ENCODE measurements at places on chromosomes 16 and 17.

DNA sequence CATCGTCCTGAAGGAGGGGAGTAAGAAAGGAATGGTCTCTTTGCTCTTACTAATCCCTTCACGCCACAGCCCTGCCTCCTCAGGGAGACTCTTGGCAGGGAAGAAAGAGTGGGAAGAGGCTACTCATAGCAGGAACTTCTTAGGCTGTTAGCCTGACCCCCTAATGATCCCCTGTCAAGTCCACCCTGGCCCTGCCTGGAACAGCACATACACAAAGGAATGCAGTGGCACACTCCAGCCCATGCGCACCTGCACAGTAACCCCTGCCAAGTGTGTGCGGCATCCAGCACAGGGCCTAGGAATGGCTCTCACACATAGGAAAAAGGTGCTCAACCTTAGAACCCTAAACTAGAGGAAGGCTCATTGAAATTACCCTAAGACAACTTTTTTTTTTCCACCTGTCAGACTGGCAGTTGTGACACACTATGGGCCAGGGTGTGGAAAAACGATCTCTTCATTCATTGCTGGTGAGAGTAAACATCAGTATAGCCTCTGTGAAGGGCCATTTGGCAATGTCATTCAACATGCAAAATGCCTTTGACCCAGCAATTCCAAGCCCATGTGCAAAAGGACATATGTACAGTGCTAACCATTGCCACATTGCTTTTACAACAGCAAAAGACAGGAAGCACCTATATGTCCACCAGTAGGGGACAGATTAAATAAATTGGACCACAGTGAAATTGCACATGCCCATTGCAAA, 50.1 kb downstream of the PIMREG start:
- DNase-seq: no peak

- no peak for DNase-seq
These were observed 152.6 kb downstream of the PRKCA start for GRCh38 chr17:66455060-66455459.

- DNase-seq: no peak
These were observed 349.3 kb downstream of the WWOX start for GRCh38 chr16:78448658-78449271.

DNA sequence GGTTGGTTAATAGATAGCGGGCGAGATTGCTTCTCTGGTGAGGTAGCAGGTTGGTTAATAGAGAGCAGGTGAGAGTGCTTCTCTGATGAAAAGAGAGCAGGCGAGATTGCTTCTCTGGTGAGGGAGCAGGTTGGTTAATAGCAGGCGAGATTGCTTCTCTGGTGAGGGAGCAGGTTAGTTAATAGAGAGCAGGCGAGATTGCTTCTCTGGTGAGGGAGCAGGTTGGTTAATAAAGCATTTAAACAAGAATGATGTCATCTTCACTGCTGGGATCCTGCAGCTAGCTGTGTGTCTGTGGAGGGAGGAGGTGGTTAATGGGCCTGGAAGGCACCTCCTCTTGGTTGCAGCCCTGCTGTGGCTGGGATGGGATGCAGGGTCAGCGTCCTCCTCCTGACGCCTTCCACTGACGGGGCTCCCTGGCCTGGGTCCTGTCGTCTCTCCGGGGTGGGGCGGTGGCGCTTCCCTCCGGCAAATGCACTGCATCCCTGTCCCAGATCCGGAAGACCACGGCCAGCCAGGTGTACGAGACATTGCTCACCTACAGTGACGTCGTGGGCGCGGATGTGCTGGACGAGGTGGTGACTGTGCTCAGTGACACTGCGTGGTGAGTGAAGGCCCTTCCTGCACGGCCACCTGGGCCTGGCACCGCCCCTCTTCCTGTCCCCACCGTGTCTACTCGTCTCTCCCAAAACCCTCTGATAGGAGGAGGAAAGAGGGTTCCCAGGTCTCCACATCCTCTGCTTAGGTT, 99.2 kb upstream of the ZNF750 start:
- no peak for DNase-seq

DNA sequence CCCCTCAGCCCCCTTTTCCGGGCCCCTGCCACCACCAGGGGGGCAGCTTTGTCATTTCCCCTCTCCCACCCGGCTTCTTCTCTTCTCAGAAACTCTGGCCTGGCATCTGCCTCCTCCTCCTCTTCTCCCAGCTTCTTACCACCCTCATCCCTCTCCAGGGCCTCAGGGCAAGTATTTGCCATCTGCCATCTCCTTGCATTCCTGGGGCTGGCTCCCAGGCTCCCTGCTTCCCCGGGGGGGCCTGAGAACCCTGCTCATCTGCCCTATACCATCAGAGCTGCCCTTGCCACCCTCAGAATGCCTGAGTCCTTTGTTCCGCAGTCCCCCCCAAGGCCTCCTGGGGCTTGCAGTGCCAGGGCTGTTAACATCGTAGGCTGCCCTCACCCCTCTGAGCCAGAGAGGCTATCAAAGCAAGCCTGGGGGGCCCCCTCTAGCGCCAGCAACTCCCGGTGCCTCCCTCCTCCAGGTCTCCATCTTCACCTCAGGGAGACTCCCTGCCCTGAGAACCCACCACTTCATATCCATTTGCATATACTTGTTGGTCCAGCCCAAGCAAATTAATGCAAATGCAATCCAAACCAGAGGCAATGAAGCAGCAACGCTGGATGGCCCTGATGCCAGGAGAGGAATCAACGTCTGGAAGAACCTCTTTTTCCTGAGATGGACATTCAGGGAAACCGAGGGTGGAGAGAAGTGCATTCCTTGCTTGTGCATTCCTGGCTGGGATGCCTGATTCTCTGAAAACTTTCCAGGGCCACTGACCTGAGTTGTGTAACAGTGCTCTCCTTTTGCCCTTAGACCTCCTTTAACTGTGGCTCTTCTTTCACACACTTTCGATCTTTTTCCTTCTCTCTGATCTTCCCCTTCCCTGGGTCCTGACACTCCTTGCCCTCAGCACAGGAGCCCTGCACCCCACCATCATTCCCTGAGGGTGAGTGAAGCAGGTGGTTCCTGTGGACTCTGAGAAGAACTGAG, 20.7 kb upstream of the SP2 start:
- DNase-seq: no peak

DNA sequence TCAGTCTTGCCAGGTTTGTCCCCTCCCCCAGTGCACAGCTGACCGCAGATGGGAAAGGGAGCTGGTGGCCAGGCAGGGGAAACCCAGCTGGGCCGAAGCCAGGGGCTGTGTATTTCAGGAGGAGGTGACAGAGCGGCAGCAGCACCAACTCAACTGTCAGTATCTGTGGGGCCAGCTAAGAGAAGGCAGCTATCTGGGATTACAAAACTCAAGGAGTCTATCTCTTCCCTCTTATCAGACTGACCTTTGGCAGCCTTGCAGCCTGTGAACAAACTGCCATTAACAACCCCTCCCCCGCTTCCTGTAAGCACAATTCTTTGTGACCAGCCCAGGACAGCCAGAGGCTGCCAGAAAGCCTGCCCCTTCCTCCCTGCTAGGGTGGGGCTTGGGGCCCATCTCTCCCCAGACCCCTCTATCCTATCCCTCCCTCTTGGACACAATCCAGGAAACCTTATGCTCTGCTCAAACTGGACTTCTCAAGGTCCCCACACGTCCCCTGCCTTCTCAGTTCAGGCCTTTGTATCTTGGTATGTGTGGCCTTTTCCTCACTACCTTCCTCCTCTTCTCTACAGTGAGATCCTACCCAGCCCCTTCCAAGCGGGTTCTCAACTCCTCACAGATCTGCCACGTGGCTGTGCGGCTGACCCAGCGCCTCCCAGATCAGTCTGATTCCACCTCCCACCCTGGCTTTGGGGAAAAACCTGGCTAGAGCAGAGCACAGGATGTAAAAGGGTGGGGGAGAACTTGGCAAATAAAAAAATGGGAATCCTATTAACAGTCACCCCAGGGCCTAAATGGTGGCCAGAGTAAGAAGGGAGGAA, 10.5 kb downstream of the ST3GAL2 start:
- peak; percentile 99 for DNase-seq

DNA sequence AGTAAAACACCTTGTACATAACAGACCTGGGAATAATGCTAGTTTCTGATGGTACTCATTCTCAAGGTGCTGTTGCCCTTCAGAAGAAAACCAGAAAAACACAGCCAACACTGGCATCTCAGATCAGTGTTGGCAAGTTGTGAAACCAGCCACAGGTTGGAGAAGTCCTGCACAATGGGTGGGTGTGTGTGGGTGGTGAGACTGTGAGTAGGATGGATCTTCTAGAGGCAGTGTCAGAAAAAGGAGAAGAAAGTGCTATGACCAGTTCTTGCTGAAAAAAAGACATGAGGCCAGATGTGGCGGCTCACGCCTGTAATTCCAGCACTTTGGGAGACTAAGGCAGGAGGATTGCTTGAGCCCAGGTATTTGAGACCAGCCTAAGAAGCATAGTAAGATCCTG, 35.2 kb upstream of the SMIM36 start:
- DNase-seq: no peak

- no peak for DNase-seq
These were observed 33.5 kb downstream of the PPM1E start for GRCh38 chr17:58789160-58789559.

DNA sequence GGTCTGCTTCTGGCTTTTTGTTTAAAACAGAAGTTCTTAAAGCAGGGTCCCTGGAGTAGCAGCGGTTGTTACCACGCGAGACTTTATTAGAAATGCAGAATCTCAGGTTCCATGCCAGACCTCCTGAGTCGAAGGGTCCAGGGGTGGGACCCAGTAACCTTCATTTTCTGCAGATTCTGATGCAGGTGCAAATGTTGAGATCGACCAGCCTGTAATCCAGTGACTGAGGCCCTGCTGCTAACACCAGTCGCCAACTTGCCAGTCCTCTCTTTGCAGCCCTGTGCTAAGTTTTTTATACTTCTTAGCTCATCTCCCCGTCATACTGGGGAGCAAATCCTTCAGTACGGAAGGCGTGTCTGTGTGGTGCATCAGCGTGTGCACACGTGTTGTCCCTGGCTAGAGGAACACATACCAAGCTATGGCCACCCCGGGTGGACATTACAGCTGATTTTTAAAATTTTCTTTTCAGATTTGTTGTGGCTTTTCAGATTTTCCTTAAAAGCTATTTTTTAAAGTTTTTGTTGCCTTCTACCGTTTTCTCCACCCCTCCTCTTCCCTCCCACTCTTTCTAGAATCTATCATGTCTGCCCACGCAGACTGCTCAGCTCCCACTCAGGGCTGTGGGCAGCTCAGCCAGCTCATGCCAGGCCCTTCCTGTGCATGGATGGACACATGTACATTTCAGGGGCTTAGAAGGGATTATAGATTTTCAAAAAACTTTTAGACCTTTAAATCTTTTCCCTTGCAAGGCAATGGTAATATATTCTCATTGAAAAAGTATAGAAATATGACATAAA, 57.7 kb downstream of the MEAK7 start:
- no peak for DNase-seq

Measured in heart left ventricle (tissue), 16 donors.